Esophagus squamous epithelium (tissue), 5 donors: ENCODE measurements at places on chromosomes 7 and 10.

- no peak overlapping the region for H3K4me3 ChIP-seq
- no peaks in the 10 kb centered on the region for H3K27me3 ChIP-seq
- DNase-seq: no peak
Observed at GRCh38 chr10:86931872-86932271, 25.5 kb downstream of the MMRN2 start.

GRCh38 chr10:96299383-96299782, 4.9 kb upstream of the DNTT start:
- peaks cover 7% of the 10 kb centered on the region for H3K4me1 ChIP-seq
- H3K27me3 ChIP-seq: no peaks in the 10 kb centered on the region
- no peaks in the 10 kb centered on the region for H3K36me3 ChIP-seq
- no peak for DNase-seq
- no peak overlapping the region for H3K4me3 ChIP-seq

GRCh38 chr7:158497627-158498026, 90.0 kb downstream of the PTPRN2 start:
- no peak overlapping the region for H3K27ac ChIP-seq
- H3K4me3 ChIP-seq: no peak overlapping the region
- no peaks in the 10 kb centered on the region for H3K4me1 ChIP-seq
- no peaks in the 10 kb centered on the region for H3K27me3 ChIP-seq
- no peaks in the 10 kb centered on the region for H3K36me3 ChIP-seq
- DNase-seq: no peak

- H3K4me1 ChIP-seq: peaks cover 27% of the 10 kb centered on the region
- no peak overlapping the region for H3K4me3 ChIP-seq
- no peak for DNase-seq
- H3K27me3 ChIP-seq: no peaks in the 10 kb centered on the region
- no peaks in the 10 kb centered on the region for H3K36me3 ChIP-seq
Observed at GRCh38 chr7:18393465-18394118, 102.0 kb upstream of the HDAC9 start.

GRCh38 chr10:125113691-125114371, 46.5 kb downstream of the CTBP2 start:
- H3K27ac ChIP-seq: peak overlapping the region; percentile 4
- H3K4me1 ChIP-seq: peaks cover 11% of the 10 kb centered on the region
- DNase-seq: no peak
- H3K36me3 ChIP-seq: no peaks in the 10 kb centered on the region
- H3K4me3 ChIP-seq: no peak overlapping the region

DNA sequence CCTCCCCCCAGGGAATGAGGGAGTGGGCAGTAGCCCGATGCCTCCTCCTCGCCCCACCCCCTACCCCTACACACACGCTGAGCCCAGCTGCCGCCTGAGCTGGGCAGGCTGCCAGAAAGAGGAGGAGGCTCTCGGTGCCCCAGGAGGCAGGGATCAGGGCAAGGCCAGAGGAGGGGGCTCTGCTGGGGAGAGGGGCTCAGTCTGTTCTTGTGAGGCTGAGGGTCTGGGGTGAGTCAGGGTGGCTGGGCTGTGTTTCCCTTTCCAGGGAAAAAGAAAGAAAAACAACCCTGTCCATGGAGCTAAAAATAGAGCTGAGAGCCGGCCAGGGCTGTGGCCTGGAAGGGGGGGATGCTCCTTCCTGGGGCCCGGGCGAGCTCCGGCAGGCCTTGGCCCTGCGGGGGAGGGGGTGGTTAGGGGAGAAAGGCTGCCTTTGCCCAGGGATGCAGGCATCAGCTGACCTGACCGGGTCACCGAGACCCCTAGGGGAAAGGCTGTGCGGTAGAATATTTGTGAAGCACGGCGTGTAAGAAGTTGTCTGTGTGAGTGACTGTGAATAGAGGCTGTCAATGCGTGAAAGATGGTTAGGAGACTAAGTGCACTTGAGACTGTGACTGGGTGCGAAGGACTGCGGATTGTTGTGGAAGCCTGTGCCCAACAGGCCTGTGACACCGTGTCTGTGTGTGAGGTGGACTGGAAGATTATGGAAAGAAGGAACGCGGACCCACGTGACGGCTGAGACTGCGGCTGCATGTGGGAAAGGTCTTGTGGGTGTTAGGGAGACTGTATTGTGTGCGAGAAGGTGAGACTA, 1.2 kb upstream of the LZTS2 start:
- peak overlapping the region; percentile 98 for H3K27ac ChIP-seq
- H3K27me3 ChIP-seq: no peaks in the 10 kb centered on the region
- H3K4me1 ChIP-seq: peaks cover 34% of the 10 kb centered on the region

DNA sequence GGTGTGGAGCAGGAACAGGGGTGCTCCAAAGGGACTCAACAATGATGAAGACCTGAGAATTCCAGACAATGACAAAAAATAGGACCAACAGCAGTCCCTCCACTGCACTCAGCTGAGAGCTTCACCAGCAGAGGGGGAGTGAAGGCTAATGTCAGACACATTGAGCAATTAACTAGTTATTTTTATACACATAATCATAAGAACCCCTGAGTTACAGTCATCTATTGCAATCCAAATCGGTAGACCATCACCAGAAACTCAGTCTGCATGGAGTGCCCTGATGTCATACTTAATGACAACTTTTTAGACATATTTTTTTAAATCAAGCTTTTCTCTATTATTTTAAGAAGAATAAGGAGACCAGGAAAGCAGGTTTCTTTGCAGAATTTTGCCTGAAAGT, 30.6 kb upstream of the IKZF1 start:
- no peaks in the 10 kb centered on the region for H3K27me3 ChIP-seq
- no peak for DNase-seq
- no peaks in the 10 kb centered on the region for H3K4me1 ChIP-seq
- H3K4me3 ChIP-seq: no peak overlapping the region
- no peak overlapping the region for H3K27ac ChIP-seq
- no peaks in the 10 kb centered on the region for H3K36me3 ChIP-seq

- H3K36me3 ChIP-seq: no peaks in the 10 kb centered on the region
- H3K4me1 ChIP-seq: peaks cover 47% of the 10 kb centered on the region
- no peak for DNase-seq
- peak within 1 kb of the TSS; percentile 20 for H3K4me3 ChIP-seq
Observed at GRCh38 chr7:27185013-27185853, at the start of gene HOXA11. TSS of gene HOXA11 (minus strand) at chr7:27185232. CDS start at chr7:27185144, 88 bp downstream.

DNA sequence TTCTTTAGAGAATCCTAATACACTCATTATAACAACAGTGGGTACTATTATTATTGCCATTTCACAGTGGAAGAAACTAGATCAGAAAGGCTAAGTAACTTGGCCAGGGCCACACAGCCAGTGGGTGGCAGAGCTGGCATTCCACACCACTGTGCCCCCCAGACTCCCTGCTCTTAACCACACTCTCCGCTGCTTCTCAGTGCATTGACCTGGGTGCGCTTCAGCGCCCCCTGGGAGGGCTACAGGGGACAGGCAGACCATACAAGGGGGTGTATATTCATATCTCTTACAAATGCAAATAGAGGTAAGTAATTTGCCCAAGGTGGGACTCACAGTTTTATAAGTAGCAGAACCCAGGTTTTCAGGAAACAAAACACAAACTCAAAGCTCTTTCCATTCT, 77.0 kb upstream of the NMT2 start:
- no peaks in the 10 kb centered on the region for H3K36me3 ChIP-seq
- no peak for DNase-seq
- H3K27ac ChIP-seq: no peak overlapping the region
- H3K4me3 ChIP-seq: no peak overlapping the region
